ENCODE measurements at places on chromosomes 5 and 9.
A peak's percentile ranks its signal among the peaks of the same experiment; 100 is the strongest.

DNA sequence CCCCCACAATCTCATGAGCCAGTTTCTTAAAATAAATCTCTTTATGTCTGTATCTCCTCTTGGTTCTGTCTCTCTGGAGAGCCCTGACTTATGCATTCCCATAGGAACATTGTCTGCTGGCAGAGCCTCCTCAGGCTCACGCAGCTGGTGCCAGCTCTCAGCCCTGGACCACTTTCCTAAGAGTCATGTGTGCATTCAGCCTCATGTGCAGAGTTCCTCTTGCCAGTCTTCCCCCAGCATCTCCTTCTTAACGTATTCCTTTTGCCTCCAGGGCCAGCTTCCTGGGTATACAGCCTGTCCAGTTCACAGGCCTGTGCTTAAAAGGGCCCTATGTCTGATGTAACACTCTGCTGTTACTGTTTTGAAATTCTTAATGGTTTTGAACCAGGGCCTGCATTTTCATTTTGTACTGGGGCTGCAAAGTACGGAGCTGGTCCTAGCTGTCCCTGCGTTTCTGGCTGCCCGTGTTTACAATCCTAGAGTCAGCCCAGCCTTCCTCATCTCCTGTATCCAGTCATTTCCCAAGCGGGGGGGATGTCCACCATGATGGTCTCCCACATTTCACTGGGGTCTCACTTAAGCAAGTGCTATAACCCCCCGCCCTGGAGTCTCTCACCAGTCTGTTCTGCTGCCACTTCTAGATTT, 18.1 kb downstream of the ANKRD33B start:
- DNase-seq: no peak

DNA sequence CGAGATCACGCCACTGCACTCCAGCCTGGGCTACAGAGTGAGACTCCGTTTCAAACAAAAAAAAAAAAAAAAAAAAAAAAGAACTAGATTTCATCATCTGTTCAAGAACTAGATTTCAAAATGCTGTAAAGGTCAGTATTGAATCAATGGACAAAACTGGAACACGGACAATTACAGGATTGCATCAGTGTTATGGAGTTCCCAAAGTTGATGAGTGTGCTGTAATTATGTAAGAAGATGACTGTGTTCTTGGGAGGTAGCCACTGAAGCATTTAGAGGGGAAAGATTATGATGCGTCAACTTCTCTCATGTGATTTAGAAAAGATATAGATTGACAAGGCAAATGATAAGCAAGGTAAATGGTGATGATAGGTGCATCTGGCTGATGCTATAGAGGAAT, 6.5 kb downstream of the FAM240B start:
- DNase-seq: peak; percentile 96

- DNase-seq: peak; percentile 92
Observed at GRCh38 chr9:133944746-133945135, 47.4 kb downstream of the VAV2 start.

- DNase-seq: peak; percentile 82
Observed at GRCh38 chr9:70407081-70407503, 7.4 kb downstream of the KLF9 start.

- DNase-seq: no peak
Observed at GRCh38 chr9:69254223-69254622, 70.8 kb upstream of the ENTREP1 start.

GRCh38 chr5:73950912-73951430, 325.0 kb downstream of the ARHGEF28 start:
- DNase-seq: no peak

DNA sequence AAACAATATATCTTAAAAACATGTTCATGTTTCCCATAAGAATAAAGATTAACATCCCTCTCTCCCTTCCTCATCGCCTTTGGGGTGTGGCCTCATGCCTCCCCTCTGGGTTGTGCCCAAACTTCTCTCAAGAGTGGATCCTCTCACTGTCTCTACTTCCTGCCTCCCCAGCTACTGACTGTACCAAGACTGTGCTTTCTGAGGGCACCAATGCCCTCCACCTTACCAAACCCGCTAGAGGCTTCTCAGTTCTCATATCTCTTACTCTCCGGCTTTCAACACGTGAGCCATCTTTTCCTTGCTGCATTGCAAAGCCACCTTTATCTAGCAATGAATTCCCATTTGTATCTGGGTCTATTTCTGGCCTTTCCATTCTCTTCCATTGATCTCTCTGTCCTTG, 34.4 kb upstream of the KCNIP1 start:
- no peak for DNase-seq

All from iris pigment epithelial cell (primary cell).